ENCODE measurements at places on chromosomes 2 and 18.

- DNase-seq = no peak
These were observed 184.8 kb upstream of the ZEB2 start for GRCh38 chr2:144704709-144705095.

DNA sequence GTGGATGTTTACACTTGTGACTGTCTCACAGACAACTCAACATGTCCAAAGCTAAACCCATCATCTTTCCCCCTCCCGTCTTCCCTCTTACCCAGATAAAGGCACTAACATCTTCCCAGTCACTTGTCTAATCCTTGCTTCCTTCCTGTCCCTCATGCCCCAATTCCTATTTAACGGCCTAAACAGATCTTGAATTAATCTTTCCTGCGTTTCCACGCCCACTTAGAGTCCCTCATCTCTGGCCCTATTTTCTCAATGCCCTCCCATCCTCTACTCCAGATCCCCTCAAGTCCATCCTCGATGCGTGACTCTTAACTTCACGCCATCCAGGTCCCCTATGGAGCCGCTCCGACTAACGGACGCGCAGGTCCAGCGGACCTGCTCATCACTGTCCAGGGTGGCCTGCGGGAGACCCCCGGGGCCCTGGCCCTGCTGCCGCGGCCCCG is 682 bp upstream of the SCLY start:
- DNase-seq = no peak

GRCh38 chr2:162037028-162037795 is 36.8 kb downstream of the DPP4 start:
- DNase-seq = no peak

DNA sequence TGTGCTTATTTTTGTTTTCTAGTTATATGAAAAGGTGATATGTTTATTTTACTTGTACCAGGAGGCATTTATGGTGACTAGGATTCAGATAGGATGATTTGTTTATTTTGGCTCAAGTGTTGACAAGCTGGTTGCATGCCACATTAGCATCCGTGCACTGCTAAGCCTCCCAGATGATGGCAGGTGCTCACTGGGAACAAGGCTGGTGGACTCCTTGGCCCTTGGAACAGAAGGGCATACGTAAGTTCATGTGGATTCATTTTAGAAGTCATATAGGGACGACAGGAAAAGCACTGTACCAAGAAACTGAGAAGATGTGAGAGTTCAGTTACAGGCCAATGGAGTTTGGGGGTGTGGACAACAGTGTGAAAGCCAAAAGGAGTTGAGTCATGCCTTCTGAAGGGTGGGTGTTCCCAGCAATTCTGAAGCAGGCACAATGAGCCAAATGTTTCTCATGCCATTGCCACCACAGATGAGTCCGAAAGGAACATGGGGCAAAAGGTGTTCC is 166.2 kb downstream of the PHLPP1 start:
- DNase-seq = no peak

DNA sequence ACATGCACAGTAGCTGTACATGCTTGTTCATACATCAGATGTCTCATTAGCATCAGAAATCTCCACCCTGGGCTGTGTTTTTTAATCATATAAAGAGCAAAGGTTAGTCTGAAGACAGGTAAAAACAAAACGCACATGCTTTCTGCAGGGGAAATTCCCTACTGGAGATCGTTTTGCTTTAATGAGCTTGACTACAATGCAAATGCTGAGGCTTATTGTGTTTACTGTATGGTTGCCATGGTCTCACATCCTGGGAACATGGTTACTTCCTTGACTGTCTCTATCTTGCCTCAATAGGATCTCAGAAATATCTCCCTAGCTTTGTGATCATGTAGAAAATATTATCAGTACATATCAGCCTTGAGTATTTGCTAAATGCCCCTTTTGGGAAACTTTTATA is 336.5 kb upstream of the TFPI start:
- no peak for DNase-seq

DNA sequence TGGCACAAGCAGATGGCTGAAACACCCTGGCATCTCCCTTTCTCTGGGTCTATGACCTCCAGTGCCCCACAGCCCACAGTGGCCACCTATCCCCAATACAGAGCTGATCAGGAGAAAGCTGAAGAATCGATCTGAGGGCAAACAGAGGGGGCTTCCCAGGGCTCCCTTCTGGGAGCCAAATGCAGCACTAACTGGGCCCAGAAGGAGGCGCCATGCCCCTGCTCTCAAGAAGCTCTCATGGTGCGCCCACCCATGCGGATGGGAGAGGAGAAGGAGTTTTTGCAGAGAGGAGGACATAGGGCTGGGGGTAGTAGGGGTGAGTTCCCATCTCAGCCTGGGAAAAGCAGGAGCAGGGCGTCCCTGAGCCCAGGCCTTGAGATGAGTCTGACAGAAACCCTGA is 787.3 kb upstream of the RAB6C start:
- no peak for DNase-seq

GRCh38 chr2:120473522-120474271 is 127.8 kb downstream of the INHBB start:
- DNase-seq = no peak

- no peak for DNase-seq
These were observed 101.1 kb downstream of the DDX1 start for GRCh38 chr2:15692551-15693377.

DNA sequence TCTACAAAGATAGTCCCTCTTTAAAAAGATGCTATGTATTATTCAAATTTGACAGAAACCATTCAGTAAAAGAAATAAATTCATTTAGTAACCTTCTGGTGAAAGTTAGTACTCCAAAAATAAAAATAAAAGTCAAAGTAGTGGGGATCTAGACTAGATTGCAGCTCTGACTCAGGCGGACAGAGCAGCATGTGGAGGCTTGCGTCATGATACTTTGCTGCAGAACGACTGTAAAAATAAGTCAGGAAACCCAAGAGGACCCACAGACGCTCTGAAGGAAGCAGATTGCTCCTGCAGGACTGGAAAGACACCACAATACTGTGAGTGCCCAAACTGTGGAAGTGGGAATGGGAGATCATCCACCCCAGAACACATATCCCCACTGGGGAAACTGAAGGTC is 301.9 kb downstream of the RIT2 start:
- no peak for DNase-seq

- DNase-seq = no peak
These were observed 86.4 kb upstream of the HK2 start for GRCh38 chr2:74747411-74748080.

DNA sequence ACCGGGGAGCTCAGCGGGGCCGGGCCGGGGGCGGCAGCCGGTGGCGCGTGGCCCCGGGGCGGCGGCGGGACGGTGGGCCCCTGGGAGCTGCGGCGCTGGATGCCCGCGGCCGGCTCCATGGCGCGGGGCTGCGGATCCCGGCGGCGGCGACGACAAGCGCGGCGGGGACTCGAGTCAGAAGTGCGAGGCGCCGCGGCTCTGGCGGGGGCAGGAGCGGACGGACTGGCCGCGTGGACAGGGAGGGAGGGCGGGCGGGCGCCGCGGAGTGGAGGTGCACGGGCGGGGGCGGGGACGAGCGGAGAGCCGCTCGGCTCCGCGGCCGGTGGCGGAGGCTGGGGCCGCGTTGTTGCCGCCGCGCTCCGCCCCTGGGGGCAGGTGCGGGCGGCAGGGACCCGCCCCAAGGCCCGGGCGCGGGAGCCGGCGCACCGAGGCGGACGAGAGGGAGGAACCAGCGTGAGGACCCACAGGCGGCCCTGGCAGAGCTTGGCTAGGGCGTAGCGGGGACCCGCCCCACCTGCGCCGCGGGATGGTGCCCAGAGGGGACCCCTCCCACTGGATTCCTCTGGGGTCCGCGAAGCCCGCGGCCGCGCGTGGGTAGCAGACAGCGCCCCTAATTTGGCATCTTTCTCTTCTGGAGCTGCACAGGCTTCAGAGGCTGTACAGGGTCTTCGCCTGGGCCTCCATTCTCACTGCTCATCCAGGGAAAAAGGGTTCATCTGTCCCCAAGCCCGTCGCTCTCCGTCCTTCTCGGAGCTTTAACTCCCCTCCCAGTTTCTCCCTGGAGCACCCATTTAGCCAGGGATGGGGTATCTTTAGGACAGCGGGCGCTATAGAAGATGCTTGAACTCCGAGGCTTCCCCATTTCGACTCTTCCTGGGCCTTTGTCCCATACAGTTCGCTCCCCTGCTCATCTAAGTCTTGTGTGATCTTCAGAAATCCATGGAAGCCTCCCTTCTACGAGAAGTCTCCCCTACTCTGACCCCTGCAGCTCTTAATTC is at the start of gene TMEM163:
Gene TMEM163, minus strand, starts transcription at position 184 of the 998 bp plus-strand sequence.
- peak; percentile 30 for DNase-seq

GRCh38 chr2:229888031-229888430 is 33.8 kb downstream of the TRIP12 start:
- no peak for DNase-seq

DNA sequence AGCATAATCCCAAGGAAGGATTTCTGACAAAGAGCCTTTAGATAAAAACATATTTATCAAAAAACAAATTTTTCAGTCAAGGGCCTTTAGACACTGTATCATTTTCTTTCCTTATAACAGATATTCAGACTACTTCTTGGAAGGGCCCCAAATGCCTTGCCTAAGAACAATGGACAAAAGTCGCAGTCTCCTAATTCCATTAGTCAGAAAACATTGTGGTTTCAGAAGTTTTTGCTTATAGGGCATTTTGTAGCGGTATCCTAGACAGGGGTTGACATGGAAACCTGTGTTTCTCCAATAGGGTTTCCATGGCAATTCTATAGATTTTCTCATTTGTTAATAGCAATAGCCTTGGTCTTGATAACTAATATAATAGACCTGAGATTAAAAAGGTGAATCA is 36.7 kb upstream of the AGPS start:
- DNase-seq = no peak

- no peak for DNase-seq
These were observed 46.7 kb downstream of the MARCO start for GRCh38 chr2:118988706-118989105.

GRCh38 chr2:170991398-170992182 is 62.5 kb downstream of the GORASP2 start:
- DNase-seq = no peak

DNA sequence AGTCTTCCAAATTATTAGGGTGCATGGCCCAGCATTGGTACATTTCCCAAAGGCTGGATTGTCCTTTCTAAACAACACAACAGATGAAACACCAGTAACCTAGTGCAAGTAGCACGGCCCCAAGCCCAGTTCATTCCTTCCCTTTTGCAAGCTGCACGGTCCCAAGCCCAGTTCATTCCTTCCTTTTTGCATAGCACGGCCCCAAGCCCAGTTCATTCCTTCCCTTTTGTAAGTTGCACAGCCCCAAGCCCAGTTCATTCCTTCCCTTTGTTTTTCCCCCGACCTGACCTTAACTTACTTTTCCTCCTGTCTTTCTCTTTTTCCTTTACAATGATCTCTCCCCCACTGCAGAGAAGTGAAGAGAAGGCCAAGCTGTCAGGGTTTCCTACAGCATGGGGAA is 60.9 kb downstream of the C18orf63 start:
- DNase-seq = no peak

DNA sequence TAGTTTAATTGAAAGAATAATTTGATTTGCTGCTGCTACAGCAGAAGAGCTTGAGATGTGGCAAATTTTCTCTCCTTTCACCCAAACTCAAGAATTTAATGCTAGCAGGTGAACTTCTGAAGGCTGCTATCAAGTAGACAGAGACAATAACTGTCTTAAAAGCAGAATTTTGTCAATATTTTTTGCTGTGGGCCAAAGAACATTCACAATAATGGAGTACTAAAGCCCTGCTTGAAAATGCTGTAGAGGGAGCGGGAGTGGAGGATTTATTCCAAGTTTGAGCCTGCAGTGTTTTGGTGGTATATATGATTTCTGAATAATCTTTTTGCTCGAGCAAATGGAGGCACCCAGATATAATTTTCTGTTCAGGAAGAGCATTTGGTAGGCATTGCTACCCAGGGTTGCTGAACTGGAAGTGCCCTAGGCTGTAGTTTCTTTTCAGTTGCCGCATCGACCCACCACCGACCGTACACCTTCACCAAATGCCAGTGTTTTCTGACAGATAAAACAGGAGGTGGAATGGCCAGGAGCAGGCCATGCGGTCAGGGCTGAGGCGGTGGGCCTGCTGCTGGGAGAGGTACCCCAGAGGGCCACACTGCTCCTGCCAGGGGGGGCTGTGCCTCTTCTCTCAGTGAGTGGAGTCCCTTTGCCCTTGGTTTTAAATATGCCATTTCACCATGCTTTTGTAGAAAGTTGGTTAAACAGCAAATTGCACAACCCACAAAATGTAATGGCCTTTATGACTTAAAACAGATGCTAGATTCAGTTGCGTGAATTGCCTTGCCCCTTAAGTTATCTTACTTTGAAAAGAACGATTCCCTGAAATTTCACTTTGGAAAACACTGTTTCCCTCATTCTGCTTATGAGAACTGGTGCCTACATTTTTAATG is 36.4 kb downstream of the TSHZ1 start:
- DNase-seq = no peak

DNA sequence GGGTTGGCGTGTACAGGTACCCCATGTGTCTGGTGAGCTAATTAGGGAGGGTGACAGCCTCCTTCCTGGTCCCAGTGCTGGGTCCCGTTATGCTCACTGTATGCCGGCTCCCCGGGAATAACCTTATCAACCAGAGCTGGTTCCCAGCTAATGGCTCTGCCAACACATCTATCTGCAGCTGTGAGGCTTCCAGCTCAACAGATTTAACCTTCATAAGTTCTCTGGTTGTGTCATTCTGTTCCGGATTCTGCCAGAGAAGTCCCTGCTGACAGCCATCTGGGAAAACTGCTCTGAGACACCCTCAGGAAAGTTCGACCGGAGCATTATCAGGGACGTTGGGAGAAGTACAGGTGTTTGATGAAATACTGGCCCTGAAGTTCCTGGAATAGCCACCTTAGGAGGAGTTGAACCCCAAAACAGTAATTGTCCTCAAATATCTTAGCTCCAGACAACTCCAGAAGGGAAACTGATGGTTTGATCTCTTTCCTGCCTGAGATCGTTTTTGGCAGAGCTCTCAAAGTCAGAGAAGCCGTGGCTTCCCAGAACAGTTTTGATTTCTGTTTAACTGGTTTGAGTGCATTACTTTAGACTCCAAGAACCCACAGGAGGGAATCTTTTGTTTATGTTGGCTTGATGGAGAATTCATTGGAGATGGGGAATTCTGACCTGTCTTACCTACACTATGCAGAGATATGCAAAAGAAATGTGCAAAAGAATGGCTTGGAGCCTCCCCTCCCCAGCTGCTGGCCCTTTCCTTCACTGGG is 39.4 kb upstream of the TXNDC2 start:
- no peak for DNase-seq

DNA sequence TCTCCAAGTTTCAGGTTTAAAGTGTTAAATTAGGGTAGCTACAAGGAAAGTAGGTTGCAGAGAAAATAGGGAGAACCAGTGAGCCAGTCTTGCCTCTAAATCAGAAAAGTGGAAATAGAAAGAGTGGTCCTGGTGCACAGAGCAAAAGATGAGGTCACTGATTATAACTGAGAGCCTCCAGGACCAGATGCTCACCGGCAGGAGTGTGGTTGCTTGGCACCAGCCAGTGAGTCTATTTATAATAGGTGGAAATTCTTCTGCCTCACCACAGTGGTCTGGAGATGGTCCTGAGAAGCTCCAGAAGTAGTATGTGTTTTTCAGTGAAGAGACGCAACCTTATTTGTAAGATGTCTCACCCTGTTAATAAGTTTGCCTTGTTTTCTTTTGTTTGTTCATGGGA is 373.9 kb upstream of the KCNJ3 start:
- no peak for DNase-seq

All from activated CD8-positive, alpha-beta memory T cell treated with anti-CD3 and anti-CD28 coated beads, Interleukin-2, amount 50 U/mL, for 4 hours (primary cell).